ENCODE measurements at places on chromosomes 6 and 20.

- DNase-seq: no peak
Measured at GRCh38 chr20:1075616-1076015, 42.8 kb upstream of the PSMF1 start.

GRCh38 chr20:59042151-59042795, at the start of gene PRELID3B:
Gene PRELID3B (minus strand): TSS chr20:59042786. CDS start chr20:59042730, 56 bp downstream.
- DNase-seq: no peak

GRCh38 chr20:23205211-23205610, 119.1 kb upstream of the CD93 start:
- no peak for DNase-seq

- no peak for DNase-seq
Measured at GRCh38 chr20:62850333-62850974, 11.2 kb downstream of the TCFL5 start.

All from NCI-H1694 (cell line).